NCI-H2029 treated with DMSO at 0.1 percent for 48 hours (cell line): ENCODE measurements at places on chromosomes 1 and 21.
A peak's percentile ranks its signal among the peaks of the same experiment; 100 is the strongest.

DNA sequence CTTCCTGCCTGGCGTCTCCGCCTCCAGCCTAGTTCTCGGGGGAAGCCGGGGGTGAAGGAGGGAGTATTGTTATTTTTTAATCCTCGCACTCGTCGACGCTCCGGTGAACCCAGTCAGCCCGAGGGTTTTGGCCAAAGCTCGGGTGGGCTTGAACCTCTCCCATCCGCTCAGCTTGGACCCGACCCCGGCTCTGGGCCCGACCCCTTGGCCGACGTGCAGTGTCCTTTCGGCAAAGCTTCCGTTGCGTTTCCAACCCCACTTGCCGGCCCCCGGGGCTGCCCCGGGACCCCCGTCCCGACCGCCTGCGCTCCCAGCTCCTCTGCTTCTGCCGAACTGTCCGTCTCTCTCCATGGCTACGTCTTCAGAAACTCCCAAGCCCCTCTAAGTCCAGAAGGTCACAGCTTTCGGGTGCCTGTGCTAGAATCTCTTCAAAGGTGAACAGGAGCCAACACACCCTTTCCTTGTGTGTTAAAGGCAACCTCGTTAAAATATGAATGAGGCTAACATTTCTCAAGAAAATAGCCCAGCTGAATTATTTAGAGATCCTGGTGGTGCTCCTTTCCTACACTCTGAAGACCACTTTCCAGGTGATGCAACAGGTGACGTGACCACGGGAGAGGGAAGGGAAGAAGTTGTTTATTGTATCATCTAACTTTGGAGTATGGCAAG lies 647 bp downstream of the DESI2 start:
- no peak for DNase-seq

- DNase-seq, result no peak
Measured at GRCh38 chr1:41660570-41661427, 176.3 kb upstream of the EDN2 start.

GRCh38 chr1:205669341-205670149 lies 10.8 kb downstream of the SLC45A3 start:
- no peak for DNase-seq

DNA sequence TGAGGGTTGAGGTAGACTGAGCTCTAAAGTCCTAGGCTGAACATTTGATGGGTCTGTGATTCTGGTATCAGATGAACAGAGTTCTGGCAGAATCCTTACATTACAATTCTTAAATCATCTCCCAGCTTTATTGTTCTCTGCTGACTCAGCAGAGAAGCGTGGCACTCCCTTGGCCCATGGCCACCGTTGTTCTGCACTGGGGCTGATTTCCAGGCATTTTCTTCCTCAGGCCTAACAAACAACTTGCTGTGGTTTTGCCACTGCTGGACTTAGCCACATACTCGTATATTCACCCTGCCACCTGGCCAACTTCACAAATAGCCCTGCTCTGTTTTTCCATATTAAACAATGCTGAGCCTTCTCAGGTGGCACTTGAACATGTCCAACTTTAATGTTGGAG lies 223.2 kb downstream of the TNR start:
- DNase-seq, result peak; percentile 9

DNA sequence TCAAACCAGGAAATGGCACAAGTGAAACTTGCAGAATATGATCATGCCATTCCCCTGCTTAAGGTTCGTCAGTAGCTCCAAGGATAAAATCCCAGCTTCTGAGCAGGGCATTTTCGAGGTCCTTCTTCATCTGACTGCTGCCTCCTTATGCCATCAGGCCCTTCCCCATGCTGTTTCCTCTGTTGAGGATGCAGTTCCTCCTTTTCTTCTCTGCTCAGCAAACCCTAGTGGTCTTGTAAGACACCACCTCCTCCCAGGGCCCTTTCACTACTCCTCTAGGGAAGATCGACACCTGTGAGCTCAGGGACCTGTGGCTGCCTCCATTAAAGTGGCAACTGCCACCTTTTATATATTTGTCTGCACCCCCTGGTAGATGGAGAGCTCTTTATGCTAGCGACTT lies 62.1 kb upstream of the JUN start:
- DNase-seq, result no peak

DNA sequence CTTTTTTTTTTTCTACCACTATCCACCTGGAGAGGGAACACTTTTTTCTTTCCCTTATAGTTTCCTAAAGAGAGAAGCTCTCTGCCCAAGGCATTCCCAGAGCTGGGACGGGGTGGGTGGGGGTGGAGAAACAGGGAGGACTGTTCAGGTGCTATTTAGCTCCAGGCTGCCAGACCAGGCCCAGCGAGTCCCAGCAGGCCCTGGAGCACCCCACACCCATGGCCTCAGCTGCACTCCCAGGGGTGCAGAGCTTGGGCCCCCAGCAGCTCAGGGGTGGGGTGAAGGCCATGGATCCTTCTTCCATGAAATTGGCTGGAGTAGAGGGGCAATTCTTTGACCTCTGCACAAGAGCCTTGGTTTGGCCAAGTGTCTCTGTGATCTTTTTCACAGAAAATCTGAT lies 4.1 kb downstream of the ETV3L start:
- no peak for DNase-seq

GRCh38 chr1:94411237-94411636 lies 7.0 kb upstream of the ABCD3 start:
- DNase-seq, result no peak
